ENCODE measurements at places on chromosomes 4 and X.
A peak's percentile ranks its signal among the peaks of the same experiment; 100 is the strongest.

DNA sequence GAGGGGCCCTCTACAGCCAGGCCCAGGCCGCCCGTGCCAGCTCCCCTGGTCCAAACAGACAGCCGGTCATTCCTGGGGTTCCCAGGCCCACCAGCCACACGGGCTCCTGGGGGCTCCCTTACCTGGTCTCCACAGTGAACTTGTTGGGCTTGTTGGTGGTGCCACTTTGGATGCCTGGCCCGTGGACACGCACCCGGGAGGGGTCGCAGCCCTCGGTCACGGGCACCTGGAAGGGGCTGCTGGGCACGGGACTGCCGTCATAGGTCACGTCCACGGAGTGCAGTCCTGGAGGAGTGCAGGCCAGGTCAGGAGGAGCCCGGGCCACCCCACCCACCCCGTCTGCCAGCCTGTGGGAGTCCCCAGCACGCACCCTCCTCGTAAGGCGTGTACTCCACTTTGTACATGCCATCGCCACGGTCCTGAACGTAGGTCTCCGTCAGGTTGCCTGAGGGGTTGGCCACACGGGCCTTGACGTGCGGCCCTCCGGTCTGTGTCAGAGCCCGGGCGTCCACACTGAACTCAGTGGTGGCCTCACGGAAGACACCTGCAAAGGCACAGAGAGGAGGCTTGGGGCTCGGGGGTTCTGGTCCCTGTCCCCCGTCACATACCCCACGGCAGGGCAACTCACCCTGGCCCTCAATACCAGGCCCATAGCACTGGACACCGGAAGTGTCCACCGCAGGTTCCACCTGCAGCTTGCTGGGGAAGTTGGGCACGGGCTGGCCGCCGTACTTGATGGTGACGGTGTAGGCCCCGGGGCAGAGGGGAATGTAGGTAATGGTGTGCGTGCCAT lies 14.9 kb downstream of the FLNA start:
- no peak for DNase-seq

DNA sequence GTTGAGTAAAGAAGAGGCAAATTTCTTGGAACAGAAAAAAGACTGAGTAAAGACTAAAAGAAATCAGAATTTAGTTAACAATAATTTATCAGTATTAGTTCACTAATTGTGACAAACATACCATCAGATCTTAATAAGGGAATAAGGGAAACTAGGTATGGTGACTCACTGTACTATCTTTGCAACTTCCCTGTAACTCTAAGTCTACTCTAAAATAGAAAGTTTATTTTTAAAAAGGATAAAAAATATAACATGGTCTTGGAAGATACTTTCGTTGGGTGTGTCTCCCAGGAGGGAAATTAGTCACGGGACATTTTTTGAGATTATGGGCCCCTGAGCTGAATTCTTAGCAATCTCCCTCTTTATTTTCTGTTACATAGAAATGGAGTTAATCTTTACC lies 97.3 kb downstream of the EMCN start:
- no peak for DNase-seq

DNA sequence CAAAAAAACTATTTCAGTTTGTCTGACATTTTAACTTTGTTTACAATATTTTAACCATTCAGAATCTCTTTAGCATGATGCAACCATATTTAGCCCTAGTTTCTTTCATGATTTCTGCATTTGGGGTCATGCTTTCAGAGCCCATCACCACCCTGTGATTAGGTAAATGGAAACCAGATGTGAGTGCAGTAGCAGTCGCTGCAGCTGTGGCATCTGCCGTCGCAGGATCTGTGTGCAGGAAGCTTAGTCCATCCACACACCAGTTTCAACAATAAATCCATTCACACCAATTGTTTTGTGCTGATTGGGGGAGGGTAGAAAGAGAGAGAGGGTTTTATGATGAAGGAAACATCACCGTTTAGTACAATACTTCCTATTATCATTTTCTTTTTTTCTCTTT lies 130.5 kb downstream of the CPEB2 start:
- no peak for DNase-seq

DNA sequence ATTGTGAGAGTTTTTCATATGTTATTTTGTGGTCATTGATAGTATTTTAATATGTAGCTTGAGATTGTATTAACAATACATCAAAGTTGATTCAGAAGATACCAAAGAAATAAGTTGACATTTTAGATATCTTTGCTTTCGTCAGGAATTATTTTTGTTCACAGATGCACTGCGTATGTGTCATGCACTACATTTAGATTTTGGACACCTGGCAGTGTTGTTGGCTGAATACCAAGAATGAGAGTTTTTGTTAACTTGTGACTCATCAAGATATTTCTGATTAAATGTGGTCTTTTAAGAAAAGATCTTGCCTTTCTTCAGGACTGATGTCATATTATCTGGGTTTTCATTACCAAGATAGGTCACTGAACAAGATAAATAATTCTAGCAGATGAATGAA lies 633.4 kb downstream of the CENPC start:
- no peak for DNase-seq

- DNase-seq, result no peak
Observed at GRCh38 chr4:69957209-69957608, 8.3 kb downstream of the CSN2 start.

GRCh38 chr4:158860856-158861255 lies 92.0 kb downstream of the FNIP2 start:
- no peak for DNase-seq

DNA sequence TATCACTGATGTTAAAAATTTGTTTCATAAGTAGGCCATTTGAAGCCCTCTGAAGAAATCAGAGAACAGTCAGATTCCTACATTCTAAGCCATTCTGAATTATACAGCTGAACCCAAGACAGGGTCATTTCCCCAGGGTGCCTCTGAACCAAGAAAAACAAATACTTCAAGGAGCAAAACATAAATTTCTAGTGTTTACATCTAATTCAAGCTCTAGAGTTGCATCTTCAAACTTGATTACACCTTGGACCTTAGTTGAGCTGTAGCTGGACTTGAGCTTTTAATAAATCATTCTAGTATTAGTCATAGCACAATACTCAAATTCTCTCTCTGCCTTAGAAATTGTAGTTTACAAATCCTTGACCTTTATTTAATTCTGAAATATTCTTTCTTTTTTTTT lies 87.6 kb upstream of the IL15 start:
- peak; percentile 12 for DNase-seq

DNA sequence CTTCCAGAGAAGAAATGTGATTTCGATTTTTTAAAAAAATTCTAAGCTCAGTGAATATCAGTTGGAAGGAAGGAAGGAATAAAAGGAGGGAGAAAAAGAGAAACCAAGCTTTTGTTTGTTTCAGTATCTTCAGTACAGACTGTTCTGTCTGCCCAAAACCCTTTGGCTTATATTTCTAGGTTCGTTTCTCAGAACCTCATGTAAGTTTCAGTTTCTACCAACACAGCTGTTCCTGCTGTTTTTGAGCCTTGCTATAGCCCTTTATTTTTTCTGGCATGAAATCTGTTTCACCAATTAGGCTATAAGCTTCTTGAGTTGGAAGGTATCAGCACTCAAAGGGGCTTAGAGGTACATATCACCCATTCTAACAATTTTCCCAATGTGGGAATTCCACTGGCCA lies 157.9 kb downstream of the GBA3 start:
- no peak for DNase-seq

DNA sequence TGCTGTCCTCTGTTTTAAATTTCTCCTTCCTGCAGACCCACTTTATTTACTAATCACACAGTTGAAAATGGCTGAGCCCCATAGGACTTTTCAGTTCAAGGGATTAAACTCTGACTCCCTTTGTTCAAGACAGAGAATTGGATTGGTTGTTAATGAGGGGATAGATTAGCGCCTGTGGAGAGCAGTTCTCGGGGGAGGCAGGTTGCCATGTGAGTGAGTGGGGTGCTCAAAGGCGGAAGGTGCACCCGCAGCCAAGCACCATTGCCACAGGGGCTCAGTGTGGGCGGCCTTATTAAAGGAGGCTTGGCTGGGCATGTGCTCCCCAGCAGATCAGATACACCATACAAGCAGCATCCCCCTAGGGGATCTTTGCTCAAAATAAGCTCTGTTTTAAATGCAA lies 7.9 kb upstream of the CBR4 start:
- no peak for DNase-seq

DNA sequence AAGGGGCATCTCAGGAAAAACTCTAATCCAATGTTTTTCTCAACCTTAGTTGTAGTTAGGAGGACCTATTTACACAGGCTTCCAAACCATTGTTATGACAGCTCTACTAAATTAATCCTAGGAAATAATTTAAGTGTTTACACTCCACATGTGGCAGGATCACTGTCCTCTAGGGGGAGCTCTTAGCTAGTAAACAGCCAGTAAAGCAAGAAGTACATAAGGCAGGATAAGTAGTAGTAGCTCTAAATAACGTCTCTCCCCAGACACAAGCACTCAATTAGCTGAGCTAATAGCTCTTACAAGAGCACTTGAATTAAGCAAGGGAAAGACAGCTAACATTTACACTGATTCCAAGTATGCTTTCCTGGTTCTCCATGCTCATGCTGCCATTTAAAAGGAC lies 37.3 kb downstream of the NUDT11 start:
- no peak for DNase-seq

- DNase-seq, result peak; percentile 32
Observed at GRCh38 chrX:123920105-123920785, 41.3 kb upstream of the STAG2 start.

- DNase-seq, result peak; percentile 67
Observed at GRCh38 chr4:113355550-113356371, 306.3 kb downstream of the ANK2 start.

DNA sequence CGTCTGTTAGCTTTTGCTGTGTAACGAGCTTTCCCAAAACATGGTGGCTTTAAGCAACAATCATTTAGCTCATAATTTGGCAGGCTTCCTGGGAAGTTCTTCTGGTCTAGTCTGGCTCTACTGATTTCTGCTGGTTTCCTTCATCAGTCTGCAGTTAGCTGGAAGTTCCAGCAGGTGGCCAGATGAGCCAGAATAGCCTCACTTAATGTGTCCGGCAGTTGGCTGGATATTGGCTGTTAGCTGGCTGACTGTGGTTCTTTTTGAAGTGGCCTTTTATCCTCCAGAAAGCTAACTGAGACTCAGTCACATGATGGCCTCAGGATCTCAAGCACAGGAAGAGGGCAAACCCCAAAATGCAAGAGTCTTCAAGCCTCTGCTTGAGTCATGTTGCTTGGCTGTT lies 34.9 kb downstream of the FTHL17 start:
- peak; percentile 43 for DNase-seq

DNA sequence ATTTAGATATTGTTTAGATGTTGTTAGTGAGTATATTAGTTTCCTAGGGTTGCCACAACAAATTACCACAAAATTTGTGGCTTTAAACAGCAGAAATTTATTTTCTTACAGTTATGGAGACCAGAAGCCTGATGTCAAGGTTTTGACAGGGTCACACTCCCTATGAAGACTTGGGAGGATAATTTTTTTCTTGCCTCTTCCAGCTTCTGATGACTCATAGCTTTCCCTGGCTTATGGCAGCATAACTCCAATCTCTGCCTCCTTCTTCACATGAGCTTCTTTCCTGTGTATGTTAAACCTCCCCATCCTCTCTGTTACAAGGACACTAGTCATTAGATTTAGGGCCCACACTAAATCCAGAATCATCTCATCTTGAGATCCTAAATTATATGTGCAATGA lies 20.9 kb upstream of the RAB40A start:
- DNase-seq, result no peak

- DNase-seq, result no peak
Observed at GRCh38 chr4:86184216-86184900, 175.5 kb downstream of the MAPK10 start.

- no peak for DNase-seq
Observed at GRCh38 chr4:107202744-107203143, 166.6 kb upstream of the DKK2 start.

GRCh38 chr4:48629458-48629857 lies 139.4 kb downstream of the ZAR1 start:
- DNase-seq, result no peak

DNA sequence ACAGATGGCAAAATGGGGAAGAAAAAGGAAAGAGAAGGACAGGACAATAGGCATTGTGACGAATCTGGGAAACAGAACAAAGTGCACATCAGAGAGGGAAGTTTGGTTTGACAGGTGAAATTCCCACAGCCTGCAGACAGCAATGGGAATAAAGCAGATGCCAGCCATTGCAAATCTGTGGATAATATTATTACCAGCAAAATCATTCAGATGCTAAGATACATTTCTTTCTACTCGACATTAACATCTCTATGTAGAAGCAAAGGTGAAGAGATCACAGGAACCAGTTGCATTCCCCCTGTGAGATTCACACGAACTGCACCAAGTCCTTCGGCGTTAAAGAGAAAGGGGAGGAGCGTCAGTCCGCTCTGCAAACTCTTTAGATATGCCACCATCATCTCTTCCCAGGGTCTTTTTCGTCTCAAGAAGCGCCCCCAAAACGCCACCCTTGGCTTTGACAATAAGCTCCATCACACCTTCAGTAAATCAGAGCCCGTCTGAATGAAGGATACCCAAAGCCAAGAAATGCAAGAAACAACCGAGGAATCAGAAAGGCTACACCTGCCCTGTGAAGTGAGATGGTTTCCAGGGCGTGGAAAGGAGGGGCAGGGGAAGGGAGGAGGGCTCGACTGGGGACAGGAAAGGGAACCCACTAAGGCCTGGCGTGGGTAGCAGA lies 1.9 kb downstream of the NEUROG2 start:
- DNase-seq, result no peak

GRCh38 chr4:125421547-125421946 lies 106.8 kb downstream of the FAT4 start:
- DNase-seq, result no peak

- DNase-seq, result no peak
Observed at GRCh38 chr4:127759893-127760292, 22.2 kb upstream of the HSPA4L start.

GRCh38 chrX:17814059-17814458 lies 47.0 kb downstream of the RAI2 start:
- no peak for DNase-seq

DNA sequence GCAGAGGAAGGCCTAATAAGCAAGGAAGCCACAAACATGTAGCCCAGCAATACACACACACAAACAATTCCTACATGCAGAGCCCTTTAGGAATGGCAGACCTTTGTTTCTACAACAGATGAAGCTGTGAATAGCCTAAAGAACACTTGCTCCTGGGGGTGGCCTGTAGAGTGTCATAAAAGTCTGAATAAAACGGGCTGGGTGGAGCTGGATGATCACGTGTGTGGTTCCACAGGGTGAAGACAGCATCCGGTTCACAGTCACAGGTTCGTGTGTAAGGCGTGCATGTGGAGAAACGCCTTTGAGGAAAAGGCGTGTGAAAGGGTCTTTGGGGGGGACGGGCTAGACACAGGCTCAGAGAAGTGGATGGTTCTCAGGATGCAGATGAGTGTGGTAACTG lies 156.1 kb downstream of the AFAP1 start:
- DNase-seq, result no peak

DNA sequence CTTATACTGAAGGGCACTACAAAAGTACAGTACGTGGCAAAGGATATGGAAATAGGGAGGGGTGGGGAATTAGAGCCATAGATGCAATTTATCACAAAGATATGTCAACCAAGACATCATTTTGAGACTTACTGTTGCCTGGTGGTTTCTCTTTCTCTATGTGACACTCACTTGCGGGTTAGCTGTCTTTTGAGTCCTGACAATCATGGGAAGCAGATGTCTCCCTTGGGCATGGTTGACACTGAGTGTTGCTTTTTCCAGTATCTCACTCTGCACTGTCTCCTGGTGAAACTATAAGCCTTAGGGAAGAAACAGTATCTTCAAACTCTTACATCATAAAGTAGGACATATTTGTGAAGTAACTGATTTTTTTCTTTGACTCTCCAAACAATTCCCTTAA lies 383.5 kb upstream of the LCORL start:
- DNase-seq, result no peak

Measured in AG08396 (cell line).